Brain (organoid and tissue), 16 donors: ENCODE measurements at places on chromosomes 1 and 21.

DNA sequence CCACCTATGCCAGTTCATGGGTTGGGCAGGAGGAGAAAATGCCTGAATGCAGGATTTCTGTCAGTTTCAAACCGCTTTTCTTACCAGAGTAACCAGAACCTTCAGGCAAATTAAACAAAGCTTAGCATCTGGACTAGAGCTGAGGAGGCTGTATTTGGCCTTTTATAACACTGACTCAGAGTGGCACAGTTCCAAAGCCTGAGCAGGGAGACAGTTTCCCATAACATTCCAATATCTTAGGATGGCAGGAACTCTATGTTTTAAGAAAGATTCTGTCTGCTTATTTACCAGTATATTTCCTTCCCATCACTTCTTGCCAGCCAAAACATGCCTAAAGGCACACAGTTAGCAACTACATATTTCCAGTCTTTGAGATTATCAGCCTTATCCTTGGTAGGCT lies 46.8 kb downstream of the UBR4 start:
- no peak for DNase-seq

DNA sequence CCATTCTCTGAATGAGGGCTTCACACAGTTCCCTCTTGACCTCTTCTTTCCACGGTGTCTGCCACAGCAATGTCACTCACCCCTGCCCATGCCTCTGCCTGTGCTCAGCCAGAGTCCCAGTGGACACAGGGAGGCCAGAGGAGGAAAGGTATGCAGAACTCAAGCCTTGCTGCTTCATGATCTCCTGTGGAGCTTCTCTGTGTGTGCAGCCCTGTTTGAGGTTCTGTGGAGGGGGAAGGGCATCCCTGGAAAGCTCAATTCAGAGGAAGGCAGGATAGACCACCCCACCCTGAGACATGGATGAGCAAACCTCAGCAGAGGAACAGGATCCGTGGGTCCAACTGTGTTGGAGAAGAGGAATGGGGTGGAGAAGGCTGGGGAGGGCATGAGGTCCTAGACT lies 2.0 kb downstream of the HCN3 start:
- peak; percentile 22 for DNase-seq

- DNase-seq, result no peak
These were observed 130.2 kb downstream of the PEX14 start for GRCh38 chr1:10604966-10605365.

- DNase-seq, result no peak
These were observed 207.2 kb downstream of the TOMM20 start for GRCh38 chr1:234921266-234922062.

DNA sequence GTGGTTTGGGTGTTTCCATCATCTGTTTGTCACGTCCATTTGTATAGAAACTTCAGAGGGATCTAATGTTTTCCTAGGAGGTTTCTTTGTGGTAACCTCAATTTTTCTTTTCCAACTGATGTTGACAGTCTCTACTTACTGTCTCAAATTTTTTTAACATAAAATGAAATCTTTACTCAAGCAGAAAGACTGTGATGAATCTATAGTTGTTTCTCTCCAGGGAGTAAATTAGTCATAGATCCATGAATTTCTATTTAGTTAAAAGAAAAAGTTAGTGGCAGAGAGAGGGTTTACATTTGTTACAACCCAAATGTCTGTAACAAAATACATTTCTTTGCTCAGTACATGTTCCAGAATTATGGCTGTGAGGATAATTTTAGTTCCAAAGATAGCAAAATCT lies 161.6 kb downstream of the DISP1 start:
- no peak for DNase-seq

DNA sequence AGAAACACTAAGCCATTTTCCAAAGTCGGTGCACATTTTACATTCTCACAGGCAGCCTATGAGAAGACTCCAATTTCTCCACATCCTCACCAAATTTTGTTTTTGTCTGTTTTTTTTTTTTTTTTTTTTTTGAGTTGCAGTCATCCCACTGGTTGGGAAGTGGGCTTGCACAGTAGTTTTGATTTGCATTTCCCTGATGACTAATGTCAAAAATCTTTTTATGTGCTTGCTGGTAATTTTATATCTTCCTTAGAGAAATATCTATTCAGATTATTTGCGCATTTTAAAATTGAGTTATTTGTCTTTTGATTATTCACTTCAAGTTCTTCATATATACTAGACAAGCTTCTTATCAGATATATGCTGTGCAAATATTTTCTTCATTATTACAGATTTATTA lies 141.5 kb downstream of the USH2A start:
- no peak for DNase-seq

DNA sequence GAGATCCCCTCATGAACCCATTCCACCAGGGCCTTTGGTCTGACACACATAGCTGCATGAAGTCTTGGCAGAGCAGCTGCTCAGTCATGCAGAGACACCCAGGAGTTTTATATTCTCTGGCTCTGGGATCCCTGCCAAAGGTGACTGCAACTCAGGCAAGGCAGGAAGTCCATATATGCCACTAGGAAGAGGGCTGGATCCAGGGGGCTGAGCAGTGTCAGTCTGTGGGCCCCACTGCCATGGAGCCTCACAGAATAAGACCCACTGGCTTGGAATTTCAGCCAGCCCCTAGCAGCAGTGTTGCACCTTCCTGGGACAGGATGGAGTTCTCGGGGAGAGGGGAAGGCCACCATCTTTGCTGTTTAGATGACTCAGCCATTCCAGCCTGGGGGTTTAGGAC lies 199.7 kb downstream of the TBX15 start:
- DNase-seq, result peak; percentile 2

DNA sequence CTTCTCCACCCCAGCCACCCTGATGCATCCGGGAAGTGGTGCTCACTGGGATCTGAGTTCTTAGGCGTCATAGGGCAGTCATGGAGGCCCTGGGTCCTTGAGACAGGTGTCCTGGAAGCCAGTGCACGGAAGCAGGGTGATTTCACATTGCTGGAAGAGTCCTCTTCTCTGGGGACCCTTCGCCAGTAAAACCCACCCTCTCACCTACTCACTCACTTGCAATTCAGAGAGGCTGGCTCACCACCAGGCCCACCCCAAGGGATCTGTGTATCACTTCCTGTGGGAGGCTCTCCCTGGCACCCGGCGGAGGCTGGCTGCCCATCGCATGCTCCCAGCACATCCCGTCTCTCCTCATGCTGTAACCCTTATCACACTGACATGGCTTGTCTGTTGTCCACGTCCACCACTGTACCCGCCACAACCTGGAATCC lies 40.2 kb upstream of the EPS8L3 start:
- no peak for DNase-seq

GRCh38 chr1:1085171-1085841 lies 11.2 kb upstream of the RNF223 start:
- DNase-seq, result no peak

DNA sequence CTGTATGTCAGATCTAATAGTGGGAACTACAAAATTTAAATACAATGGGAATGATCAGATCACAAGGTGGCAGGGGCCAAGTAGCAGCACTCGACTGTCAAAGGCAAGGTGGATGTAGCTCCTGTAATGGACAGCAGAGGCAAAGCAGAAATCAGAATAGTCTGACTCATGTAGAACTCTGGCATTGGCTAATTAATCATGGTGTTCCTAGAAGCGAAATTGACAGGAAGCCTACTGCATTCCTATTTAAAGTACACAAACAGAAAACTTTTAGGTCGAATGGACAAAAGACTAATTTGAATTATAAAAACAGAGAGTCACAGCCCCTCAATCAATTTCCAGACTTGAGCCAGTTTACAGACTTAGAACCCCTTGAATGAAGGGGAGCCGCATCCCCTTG lies 17.4 kb upstream of the IL12RB2 start:
- DNase-seq, result no peak

- no peak for DNase-seq
These were observed 2.4 kb upstream of the ITLN2 start for GRCh38 chr1:160956966-160957365.

DNA sequence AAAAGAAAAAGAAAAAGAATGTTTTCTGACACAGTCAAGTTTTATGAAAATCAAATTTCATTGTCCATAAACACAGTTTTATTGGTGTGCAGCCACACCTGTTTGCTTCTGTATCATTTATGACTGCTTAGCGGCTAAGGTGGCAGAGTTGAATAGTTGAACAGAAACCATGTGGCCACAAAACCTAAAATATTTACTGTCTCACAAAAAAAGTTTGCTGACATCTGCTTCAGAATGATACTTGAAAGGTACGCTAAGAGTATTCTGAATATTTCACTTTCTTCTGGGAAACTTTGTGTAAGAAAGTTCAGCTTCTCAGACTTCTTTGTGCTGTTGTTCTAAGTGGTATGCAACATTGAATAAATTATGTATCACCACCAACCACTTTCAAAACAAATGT lies 6.2 kb downstream of the KCNK1 start:
- DNase-seq, result no peak

DNA sequence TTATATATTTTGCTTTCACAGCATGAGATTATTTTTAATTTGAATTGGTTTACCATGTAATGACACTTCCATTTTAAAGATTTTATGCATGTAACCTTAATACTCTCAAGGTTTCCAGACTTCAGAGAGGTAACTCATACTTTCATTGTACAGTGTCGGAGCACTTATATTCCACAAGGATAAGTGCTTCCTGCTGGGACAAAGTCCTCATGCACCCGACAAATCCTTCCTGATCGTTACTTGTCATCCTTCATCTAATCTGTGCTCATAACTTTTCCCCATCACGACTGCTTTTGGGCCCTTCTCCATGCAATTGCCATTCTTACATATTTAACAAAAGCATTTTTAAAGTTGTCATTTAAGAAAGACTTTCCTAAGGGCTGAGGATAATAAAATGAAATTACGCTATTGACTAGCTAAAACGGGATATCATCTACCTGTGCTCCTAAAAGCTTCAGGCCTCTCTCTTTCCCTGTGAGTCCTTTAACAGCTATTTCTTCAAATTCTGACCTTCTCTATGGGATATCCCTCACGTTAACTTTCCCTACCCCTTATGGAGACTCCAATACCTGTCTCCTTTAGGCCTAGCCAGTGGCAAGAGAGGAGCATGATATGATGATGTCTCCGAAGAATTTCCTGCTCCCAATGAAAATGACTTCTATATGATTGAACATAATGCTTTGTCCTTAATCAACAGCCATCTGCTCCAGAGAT lies 59.3 kb downstream of the NCAM2 start:
- DNase-seq, result no peak

- peak; percentile 1 for DNase-seq
These were observed 33.4 kb downstream of the SLAMF6 start for GRCh38 chr1:160489513-160490261.

DNA sequence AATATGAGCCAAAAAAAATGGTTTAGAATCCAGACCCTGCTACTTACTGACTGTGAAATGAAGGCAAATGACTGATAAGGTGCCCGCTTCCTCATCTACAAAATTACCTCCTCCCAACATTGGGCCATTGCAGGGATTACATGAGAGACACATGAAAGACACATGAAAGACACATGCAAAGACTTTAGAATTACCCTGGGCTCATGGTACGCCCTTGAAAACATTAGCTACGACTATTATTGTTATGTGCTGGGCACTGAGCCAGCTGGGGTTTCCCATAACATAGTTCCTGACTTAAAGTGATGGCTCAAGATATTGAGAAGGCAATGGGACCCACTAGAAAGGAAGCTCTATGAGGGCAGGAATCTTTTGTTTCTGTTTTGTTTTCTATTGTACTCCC lies 43.7 kb upstream of the KANK4 start:
- no peak for DNase-seq

DNA sequence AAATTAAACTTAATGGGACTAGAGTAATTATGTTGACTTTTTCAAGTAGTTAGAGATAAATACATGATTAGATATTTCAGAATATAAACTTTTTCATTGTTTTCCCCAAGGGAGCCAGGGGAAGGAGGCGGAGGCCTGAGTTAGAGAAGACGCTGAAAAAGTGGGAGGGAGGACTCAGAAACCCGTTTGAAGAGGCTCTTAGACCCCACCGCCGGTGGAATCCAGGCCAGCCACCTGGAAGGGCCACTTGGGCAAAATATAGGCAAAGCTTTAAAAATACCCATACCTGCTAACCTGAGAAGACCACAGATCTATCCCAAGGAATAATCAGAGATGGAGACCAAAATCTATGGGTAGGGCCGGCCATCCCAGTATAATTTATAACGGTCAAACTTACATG lies 242.6 kb downstream of the PTPRU start:
- no peak for DNase-seq

DNA sequence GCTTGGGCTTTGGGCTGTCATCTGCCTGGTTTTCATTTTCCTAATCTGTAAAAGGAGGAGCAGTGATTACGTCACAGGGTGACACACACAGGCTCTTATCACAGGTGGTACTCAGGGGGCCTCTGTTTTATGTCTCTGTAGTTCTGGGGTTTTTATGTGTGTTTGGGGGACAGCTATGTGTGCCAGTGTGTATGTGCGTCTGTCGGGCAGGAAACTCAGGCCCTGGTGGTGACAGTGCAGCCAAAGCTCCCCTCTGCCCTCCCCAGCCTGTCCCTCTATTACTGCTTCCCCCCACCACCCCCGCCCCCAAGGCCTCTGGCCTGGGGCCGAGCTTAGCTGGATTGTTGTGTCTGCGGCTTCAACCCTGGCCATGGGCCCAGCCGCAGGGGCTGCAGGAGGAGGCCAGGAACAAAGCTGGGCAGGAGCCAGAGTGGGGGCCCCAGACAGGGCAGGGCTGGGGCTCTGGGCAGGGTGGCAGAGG lies 13.3 kb downstream of the MFAP2 start:
- peak; percentile 87 for DNase-seq

GRCh38 chr1:55140137-55140536 lies 75.0 kb downstream of the USP24 start:
- no peak for DNase-seq

GRCh38 chr1:36359911-36360550 lies 25.7 kb downstream of the STK40 start:
- DNase-seq, result no peak

DNA sequence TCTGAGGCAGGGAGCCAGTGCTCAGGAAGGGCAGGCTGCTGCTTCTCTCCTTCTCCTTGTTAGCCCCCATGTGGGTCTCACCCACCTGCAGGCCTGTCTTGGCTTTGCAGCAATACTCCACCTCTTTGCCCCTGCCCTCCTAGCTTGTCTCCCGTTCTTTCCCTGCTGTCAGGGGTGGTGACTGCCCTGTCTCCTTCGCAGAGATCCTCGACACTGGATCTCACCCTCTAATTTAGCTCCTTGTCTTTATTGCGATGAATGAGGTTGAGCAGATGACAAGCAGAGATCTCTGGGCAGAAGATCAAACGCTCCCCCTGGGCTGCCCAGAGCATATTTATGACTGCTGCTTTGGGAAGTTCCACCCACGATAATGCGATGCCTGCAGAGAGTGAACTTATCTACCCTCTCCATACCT lies 199.2 kb downstream of the ROR1 start:
- no peak for DNase-seq
